CD4-positive, alpha-beta T cell treated with Interleukin-2 at 100 ng/mL for 4 hours (primary cell): ENCODE measurements at places on chromosomes 6 and 20.

DNA sequence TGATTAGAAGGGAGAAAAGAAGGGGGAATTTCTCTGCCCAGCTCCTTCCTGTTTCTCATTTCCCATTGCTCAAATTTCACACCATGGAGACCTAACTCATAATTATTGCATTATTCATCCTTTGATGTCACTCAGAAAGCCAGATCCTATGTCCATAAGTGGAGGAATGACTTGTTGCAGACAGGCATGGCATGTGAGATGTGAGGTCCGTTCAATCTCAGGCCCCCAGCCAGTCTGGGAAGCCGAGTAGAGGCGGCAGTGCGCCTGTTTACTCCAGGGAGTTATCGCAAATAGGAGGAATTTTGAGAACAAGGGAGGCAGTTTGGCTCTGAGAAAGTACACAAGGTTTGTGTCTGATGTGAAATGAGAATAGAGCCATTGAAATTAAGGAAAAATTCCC is 26.9 kb upstream of the MOCS1 start:
- no peak for DNase-seq

GRCh38 chr6:31777667-31778050 is 531 bp upstream of the VWA7 start:
- DNase-seq, result no peak

- no peak for DNase-seq
These were observed 84.8 kb upstream of the BTBD3 start for GRCh38 chr20:11832851-11833250.

GRCh38 chr6:3310051-3310448 is 51.3 kb downstream of the PSMG4 start:
- DNase-seq, result no peak

DNA sequence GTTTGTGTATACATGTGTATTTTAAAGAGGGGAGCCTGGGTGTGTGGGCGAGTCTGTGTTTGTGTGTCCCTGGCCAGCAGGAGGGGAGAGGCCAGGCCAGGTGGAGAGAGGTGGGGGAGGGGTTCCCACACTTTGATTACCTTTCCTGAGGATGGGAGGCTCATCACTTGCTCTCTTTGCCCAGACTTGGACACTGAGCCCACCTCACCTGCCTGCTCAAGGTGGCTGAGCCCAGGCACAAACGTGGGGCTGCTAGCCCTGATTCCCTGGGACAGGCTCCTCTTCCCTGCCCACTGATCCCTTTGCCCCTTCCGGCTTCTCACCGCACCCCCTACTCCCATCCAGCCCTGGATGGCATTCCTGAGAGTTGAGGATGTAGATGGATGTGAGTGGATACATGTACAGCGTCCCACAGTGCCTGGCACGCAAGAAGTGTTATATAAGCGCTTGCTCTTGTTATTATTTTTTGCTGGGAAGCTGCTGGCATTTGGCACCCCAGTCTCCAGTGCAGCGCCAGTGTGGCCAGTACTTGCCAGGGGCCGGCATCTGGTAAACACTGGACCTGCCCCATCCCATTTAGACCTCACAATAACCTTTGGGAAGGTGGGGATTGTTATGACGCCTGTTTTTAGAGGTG is 2.7 kb downstream of the CEBPB start:
- no peak for DNase-seq

DNA sequence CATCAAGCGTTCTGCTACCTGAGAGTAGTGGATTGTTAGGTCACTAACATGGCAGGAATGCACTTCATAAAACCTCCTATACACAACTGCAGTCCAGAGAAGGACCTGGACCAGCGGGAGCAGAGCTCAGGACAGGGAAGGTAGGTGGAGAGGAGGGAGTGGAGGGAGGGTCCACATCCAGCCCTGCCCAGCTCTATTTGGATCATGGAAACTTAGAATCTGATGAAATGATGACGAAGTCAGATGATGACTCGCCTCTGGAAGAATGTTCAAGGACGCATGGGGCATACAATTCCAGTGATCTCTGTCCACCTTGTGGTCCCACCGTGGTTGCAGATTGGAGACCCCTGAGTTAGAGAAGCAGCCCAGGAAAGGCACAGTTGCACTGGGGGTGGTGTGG is 68.8 kb downstream of the CLIC5 start:
- DNase-seq, result no peak

- no peak for DNase-seq
These were observed 335.8 kb upstream of the NT5E start for GRCh38 chr6:85113934-85114580.

DNA sequence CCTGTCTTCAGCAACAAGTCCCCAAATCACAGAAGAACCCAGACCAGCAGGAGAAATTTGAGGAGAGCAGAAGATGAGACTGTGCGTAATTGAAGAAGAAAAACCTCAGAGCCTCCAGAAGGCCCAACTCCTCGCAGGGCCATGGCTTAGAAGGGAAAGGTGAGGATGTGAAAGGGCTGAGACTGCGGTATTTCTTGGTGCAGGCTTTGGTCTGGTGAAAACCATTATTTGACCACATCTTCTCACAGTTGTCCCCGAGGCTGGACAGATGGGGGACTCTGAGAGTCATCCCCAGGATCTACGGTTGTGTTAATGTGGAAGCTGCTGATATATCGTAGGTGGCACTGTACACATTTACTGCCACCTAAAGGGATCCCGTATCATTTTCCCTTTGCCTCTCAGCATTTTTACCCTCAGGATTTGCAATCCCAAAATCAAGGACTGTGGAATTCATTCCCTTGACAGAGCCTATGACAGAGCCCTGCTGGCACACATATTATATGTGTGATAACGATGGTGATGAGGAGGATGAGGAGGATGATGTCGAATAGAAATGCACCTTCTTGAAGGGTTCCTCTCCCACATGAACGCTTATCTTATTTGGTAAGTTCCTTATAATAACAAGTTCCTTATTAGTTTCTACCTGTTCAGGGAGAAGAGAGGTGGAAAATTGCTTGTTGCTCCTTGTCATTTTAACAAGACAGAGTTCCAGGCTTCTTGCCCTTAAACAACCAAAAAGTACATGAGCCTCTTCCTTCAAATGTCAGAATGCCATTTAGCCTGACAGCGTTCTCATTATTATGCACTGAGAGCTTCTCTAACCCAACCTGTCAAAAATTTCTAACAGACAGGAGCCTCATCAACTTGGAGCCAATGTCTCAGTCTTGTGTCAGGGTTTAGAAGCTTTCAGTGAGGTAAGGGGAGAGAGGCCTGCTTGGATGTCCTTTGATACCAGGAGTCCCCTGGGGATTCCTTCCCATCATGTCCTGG is 135.8 kb downstream of the PXDC1 start:
- DNase-seq, result no peak

DNA sequence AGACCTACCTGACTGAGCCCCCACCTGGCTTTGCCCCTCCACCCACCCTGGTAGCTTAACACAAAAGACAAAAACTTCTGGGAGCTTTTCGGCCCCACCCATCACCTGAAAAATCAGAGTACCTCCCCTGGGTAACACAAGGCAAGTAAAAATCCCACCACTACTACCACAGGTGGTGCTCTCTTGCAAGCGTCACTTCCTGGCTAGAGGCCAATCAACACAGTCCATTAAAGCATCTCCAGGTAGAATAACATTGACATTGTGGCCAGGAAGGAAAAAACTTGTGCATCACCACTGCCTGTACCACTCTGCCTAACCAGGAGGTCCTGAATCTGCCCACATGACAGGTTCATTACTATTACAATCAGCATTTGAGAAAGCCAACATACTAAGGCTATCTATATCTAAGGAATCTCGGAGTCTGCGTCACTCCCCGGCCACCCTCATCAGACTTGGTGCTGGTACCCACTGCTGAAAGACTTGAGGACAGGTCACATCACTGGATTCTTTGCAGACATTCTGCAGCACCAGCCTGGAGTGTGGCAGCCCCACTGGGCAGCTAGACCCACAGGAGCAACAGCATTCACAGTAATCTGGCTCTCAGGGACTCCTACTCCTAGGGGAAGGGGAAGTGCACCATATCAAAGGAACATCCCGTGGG is 125.9 kb downstream of the CDK19 start:
- DNase-seq, result no peak

GRCh38 chr6:77482981-77483380 is 19.7 kb upstream of the HTR1B start:
- no peak for DNase-seq

DNA sequence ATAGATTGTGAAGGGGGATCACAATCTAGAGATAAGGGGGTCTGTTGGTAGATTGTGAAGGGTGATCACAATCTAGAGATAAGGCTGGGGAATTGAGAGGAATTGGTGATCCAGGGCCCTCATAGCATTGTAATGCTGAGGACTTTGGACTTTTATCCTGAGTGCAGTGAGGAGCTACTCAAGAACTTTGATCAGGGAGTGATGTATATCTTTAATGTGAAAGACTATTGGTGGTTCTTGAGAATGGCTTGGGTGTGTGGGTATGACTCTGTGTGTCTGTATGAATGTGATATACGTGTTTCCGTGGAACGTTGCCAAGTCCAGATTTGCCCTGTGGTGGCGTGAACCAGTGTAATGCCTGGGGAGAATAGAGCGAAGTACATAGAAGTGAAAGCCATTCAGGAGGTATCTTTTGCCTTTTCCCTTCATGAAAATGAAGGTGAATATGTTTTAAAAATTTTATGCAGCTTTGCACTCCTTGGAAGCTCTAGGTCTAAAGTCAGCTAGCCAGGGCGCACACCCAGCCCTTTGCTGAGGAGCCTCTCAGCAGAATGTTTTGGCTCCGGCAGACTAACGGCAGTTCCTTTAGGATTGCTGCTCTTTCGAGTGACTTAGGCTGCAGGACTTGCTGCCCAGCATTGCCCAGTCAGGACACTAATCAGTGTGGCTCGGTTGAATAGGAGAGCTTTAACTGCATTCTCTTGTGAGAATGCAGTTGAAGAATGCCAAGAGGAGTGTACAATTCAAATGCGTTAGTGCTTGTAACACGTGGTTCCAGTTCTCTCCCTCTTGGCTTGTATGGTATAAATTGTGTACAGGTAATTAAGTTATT is 3.5 kb downstream of the ZFAND3 start:
- peak; percentile 26 for DNase-seq

GRCh38 chr6:138817799-138818198 is 21.9 kb downstream of the ECT2L start:
- no peak for DNase-seq

DNA sequence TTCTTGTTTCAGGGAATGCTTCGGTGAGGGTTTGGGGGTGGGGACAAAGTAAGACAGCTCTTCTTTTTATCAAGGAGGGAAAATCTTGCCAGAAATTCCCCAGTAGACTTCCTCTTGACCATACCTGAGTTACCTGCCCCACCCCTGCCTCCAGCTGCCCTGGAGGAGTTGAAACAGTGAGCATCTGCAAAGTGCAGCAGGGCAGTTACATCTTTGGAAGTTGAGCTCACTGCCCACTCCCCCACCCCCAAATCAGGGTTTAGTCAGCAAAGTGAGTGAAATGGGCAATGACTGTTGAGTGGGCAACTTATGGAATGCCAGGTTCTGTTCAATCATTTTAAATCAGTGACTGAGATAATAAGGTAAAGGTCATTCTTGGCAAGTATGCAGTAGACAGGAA is 98.8 kb downstream of the BANF2 start:
- no peak for DNase-seq

DNA sequence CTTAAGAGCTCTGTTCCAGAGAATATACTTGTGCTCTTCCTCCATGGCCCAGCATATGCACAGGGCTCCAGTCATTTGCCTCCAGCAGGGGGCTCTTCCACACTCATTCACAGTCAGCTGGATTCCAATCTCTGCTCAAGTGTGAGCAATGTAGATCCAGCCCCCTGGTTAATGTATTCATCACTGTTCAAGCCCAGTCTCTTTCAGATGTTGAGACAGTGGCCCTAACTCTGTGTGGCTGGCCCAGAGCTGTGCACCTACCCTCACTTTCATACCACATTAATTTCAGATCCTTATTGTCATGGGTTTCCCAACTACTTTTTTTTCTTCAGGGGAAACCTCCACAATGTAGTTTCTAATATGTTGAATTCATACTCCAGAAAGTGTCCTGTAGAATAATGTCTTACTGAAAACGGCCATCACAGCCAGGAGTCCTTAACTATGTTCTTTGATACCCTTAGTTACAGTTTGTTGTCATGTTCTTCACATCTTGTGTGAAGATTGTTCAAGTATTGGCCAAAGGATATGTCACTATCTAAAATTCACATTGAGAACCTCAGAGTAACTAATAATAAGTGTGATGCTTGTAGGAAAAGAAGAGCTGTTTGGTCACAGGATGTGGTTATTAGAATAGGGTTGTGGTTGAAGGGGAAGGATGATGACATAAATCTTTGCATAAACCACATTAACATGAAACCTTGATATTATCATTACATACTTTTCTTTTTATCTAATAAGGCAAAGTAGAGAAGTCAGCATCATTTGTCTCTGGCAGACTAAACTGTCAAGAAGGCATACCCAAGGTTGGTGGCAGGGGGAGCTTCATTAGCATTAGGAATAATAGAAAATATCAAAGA is 14.4 kb upstream of the HLA-DQA1 start:
- peak; percentile 81 for DNase-seq

DNA sequence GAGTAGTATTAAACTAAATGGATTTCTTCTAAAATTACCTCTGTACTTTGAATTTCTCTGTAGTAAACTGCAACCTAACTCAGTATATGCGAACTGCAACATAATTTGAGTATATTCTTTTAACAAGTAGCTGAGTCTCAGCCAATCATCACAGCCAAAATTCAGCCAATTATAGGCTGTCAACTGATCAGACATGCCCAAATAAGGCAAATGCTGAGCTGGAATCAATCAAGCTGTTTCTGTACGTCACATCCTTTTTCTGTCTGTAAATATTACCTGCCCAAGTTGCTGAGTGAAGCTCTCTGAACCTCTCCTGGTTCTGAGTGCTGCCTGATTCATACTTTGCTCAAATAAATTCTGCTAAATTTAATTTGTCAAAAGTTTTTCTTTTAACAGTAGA is 9.5 kb upstream of the C6orf58 start:
- DNase-seq, result no peak

- DNase-seq, result no peak
These were observed 359.1 kb downstream of the QKI start for GRCh38 chr6:163773646-163774045.

DNA sequence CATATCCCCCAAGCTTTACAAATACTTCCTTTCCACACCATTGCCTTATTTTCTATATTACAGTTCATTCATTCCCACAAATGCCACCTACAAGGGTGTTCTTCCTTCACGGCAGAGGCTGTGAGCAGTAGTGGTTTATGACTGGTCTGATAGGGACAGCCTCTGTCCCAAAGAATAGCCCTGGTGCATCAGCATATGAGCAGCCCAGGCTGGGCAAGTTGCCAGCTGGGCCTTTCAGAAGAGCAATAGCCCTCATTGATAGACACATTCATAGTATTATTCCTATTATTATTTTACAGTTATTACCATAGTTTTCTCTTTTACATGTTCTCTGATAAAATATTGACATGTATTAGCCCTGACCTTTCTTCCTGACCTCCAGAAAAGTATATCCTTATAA is 149.9 kb downstream of the MMS22L start:
- no peak for DNase-seq

DNA sequence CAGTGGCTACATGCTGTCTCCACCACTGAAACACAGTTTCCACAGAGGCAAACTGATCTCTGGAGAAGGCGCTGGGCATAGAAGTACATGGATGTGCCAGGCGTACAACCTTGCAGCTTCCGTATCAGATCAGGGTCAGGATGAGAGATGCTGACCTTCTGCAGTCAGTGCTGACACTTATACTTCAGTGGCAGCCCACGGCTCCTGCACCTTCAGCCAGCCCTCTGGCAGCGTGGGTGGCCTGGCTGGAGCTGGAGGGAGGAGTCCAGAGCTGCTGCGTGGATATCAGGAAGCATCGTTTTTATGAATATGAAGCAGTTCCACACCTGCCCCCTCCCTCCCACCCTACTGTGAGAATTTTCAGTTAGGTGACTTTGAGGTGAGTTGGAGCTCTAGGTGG is 149.3 kb downstream of the CFAP61 start:
- DNase-seq, result no peak

GRCh38 chr6:25413207-25413905 is 134.2 kb downstream of the CARMIL1 start:
- no peak for DNase-seq

- no peak for DNase-seq
These were observed 183.8 kb upstream of the SMLR1 start for GRCh38 chr6:130643361-130643760.
